ENCODE measurements at places on chromosomes 2 and 18. TPM values are rescaled to one million over a fixed set of nuclear protein-coding genes. Genes with fewer than 3 reads are reported as not detected.

C1QL2 gene
- total RNA-seq: not detected

AGXT gene
- total RNA-seq: 0.61 TPM

DNA sequence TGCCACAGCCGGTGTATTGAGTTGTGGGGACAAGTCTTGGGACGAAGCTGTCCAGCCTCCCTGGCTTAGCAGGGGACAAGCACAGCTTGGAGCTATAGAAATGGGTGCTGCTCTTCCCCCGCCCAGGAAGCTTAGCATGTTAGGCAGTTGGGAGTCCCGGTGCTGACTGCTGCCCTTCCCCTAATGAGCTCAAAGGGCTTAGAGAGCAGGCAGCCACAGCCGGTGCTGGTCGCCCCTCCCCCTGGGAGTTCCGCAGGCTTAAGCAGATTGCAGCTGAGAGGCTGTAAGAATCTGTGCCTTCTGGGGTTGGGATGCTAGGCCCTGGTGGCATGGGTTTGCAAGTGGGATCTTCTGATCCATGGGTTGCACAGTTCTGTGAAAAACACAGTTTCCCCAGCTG, 237.3 kb downstream of the DCDC2C start:
- no peak for DNase-seq

DNA sequence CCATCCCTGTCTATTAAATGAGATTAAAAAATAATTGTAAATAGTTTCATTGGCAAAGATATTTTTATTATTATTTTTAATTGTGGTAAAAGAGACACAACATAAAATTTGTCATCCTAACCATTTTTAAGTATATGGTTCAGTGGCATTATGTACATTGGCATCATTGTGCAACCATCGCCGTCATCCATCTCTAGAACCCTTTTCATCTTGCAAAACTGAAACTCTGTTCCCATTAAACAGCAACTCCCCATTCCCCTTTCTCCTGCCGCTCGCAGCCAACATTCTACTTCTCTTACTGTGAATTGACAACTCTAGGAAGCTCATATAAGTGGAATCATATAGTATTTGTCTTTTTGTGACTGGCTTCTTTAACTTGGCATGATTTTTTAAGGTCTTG, 25.3 kb downstream of the LAMA3 start:
- no peak for DNase-seq

- no peak for DNase-seq
Measured at GRCh38 chr2:147250652-147251356, 594.0 kb upstream of the ACVR2A start.

REG3A gene
- not detected for total RNA-seq

DNA sequence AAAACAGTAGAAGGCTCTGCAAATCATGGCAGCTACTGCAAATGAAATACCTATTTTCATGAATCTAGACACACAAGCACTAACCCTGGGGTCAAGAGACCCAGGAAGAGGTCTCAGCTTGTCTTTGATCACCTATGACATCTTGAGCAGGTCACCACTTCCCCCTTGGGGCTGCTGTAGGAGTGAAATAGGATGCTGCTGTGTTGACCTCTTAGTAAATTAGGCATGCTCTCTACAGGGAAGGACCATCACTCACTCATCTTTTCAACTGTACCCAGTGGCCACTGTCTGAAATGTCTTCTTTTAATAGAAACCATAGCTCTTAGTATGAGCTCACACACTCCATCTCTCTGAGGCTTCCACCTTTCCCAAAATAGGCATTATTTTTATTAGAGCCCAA, 83.8 kb downstream of the NCK2 start:
- DNase-seq: no peak

- DNase-seq: no peak
Measured at GRCh38 chr2:12201369-12201768, 454.9 kb downstream of the LPIN1 start.

RND3 gene
- 42.7 TPM for total RNA-seq

DNA sequence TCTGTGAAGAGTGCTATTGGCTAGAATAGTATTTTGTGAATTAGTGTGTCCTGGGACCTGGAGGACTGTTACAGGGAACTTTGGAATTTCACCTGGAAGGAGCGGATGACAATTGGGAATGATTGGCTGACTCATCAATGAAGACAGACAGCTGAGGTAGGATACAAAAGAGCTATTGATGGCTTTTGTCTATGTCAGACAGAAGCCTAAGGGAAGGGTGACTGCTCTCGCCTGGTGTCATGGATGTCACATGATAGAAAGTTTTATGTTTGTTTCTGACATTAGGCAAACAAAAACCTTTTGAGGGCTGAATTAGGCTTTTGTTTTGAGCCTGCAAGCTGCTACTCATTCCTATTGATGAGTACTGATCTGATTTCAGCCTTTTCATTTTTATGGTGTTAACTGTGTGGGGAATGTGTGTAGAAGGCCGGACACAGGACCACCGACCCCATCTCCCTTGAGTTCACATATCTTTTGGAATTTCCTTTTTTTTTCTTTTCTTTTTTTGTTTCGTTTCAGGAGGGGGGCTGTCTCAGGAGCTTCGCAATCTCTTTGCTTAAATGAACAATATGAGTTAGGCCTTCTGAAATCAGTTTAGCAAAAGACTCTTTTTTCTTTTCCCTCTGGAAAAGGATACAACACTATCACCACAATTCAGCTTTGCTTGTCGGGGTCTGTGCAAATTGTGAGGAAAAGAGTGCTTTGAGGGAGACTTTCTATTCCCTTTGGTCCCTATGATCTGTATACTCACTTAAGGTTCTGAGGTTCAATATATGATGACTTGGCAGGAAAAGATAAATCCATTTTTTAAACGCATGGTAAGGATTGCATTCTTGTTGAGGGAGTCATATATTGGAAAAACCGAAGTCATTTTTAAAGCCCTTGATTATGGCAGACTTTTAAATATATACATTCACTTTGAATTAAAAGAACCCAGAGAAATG, 207.9 kb upstream of the FIGN start:
- DNase-seq: no peak

DNA sequence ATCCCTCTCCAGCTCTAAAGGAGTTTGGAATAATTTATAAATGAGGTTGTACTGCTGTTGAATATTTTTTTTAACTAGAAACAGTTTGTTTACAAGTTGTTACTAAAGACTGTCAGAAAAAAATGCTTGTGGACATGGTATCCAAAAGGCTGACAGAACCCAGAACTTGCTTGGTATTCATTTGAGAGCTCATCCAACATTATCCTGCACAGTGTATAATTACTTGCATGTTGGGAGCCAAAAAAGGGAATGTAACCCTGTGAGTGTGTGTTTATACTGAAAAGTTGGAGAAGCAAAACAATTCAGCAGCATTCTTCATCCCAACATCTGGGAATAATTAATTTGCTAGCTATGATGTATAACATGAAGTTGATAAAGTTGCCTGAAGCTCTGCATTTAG, 42.1 kb upstream of the EHBP1 start:
- DNase-seq: no peak

GRCh38 chr18:38932752-38933151, 1367.2 kb upstream of the CELF4 start:
- DNase-seq: no peak

- DNase-seq: peak; percentile 69
Measured at GRCh38 chr2:177275743-177276055, 11.2 kb upstream of the NFE2L2 start.

GRCh38 chr2:7146151-7146550, 228.9 kb downstream of the RNF144A start:
- DNase-seq: no peak

DNA sequence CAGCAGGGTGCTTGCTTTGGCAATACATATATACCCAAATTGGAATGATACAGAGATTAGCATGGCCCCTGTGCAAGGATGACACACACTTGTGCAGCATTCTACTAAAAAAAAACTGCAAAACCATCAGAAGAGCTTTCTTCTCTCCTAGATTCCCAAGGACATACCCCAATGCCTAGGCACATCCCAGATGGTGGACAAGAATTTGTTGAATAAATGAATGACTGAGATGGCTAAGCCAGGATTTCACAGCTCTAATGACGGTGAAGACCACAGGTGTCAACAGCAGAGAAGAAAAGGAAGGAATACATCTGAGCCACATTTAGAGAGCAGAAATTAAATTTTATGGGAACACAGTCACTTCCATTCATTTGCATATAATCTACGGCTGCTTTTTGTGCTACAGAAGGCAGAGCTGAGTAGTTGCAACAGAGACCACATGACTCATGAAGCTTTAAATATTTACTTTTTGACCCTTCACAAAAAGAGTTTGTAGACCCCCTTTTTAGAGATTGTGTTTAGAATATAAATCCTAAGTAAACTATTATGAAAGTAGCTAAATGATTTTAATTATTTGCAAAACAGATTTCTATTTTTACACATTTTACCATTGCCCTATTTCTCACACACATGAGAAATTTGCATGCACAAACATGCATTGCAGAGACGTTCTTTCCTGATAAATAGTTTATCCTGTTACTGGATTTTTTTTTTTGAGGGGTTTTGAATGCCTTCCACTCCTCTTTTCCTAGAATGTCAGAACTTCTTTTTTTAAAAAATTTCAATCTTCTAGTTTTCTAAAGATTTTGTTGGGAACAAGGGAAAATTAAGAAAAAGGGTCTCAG, 119.0 kb downstream of the PMAIP1 start:
- DNase-seq: peak; percentile 6

DNA sequence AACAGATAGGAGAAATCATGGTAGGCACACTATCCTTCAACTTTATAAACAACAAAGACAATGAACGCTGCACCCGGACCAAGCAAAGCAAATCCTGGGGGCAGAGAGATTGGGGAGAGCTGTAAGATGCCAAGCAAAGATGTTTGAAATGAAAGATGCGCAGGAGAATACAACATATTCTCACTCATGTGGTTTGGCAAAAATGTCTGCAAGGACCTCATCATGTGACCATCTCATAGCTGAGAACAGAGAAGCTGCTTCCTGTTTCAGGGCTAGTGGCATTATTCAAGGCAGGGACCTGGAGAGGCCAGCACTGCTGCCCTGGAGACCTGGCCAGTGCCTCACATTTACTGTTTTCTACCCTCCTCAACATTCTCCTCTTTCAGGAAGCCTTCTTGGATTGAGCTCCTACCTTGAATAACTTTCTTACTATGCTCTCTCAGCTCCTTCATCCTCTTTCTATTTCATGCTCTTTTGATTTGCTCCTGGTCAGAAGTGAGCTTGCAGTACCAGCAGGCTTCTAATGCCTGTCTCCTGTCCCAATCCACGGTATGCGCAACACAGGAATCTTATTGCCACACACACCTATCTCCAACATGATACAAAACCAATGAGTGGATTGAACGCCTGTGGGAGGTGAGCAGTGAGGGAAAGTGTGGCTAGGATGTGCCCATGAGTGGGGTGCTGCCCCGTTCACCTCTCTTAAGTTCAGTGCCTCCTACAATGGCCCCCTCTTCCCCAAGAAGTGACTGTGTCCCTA, 133.0 kb downstream of the CELF4 start:
- DNase-seq: no peak

DNA sequence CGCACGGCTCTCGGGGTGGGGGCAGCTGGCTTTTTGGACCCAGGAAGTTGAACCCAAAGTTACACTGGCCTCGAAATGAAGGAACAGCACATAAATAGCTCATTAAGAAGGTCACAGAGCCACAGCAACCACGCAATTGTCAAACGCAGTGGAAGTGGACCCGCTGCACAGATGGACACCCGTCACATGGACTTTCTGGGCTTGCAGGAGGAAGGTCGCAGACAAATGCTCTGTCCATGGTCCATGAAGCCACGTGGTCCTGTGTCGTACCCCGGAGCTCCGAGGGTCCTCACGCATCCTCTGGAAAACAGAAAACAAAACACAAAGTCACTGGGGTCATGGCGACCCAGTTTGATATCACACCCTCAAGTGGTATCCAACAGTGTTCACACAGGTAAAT, 308.1 kb upstream of the SALL3 start:
- DNase-seq: no peak

AGAP1 gene
- total RNA-seq: 31.3 TPM

DNA sequence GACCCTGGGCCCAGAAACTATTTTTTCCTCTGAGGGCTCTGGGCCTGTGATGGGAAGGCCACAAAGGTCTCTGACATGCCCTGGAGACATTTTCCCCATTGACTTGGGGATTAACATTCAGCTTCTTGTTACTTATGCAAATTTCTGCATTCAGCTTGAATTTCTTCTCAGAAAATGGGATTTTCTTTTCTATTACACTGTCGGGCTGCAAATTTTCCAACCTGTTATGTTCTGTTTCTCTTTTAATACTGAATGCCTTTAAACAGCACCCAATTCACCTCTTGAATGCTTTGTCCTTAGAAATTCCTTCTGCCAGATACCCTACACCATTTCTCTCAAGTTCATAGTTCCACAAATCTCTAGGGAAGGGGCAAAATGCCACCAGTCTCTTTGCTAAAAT, 241.0 kb downstream of the HNMT start:
- DNase-seq: no peak

HOXD12 gene
- not detected for total RNA-seq

KLHL14 gene
- total RNA-seq: 0.31 TPM

Data from lung (tissue), 17 donors.